ENCODE measurements at places on chromosomes 12 and 14.

GRCh38 chr14:50230701-50231474, 490 bp downstream of the SOS2 start:
- DNase-seq: no peak

- DNase-seq: no peak
These were observed 24.3 kb downstream of the SYNDIG1L start for GRCh38 chr14:74401504-74402241.

- DNase-seq: no peak
These were observed 9.4 kb downstream of the KCNA1 start for GRCh38 chr12:4918950-4919660.

DNA sequence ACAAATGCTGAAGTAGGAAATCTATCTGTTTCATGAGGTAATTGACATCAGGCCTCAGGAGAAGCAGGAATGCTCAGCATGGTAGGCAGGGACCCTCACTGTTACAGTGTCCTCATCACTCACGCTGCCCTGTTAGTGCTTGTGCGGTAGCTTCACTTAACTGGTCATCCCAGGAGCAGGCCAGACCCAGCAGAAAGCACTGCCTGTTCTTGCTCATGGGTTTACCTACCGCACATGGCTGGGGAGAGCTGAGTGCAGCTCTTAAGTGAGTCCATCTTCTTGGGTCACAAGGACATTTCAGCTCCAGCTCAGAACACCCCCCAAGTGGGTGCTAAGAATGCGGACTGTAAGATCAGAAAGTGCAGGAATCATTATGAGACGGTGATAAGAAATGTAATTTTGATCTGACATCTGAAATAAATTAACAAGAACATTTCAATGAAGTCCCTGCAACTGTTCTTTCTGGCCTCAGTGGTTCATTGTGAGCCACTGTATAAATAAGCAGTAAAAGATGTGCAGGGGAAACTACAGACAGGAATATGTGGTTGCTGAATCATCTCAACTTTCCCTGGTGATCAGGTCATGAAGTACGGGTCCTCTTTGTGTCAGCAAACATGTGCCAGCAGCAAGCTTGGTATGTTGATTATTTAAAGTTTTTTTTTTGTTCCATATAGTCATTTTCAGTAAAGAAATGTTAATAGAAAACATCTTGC, 757.7 kb upstream of the TMEM132C start:
- peak; percentile 96 for DNase-seq

GRCh38 chr12:51521554-51522276, 69.3 kb upstream of the SCN8A start:
- no peak for DNase-seq

DNA sequence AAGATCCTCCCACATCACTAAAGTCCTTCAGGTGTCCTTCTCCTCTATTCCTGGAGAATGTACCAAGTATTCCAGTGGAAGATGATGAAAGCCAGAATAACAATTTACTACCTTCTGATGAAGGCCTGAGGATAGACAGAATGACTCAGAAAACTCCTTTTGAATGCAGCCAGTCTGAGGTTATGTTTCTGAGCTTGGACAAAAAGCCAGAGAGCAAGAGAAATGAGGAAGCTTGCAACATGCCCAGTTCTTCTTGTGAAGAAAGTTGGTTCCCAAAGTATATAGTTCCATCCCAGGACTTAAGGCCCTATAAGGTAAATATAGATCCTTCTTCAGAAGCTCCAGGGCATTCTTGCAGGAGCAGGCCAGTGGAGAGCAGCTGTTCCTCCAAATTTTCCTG, 54.6 kb upstream of the HELB start:
- DNase-seq: no peak

DNA sequence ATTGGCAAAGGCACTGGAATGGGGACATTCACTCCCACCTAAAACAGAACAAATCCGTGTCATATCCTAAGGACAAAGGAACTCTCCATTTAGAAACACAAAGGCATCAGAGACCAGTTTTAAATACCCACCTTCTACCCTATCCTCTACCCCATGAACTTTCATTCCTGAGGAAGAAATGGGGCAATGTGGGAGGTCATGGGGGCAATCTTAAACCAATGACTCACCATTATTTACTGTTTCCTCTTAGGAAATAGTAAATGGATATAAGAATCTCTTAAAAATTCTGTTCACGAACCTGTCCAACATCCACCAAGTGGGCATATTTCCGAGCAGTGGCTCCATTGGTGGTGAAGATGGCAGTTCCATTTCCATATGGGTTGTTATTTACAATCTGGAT, 19.4 kb downstream of the ALDH6A1 start:
- DNase-seq: no peak

DNA sequence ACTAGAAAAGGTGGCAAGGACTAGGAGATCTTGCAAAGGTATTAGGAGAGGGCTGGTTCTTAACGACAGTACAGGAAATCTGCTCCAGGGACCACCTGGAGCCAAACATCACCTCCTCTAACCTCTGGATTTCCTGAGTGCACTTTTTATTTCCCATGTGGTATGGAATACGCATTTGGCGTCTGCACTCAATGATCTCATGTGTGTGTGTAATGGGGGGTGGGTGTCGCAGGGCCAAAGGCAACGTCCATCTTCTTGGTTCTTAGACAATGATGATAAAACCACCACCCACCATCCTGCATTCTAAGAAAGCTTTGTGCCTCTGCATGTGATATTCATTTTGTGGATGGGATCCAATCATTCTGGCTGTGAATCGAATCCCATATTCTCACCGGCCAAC, 68.8 kb downstream of the CLMN start:
- DNase-seq: no peak

All from AG04449 (cell line).